ENCODE measurements at places on chromosomes 12 and 14. TPM values are rescaled to one million over a fixed set of nuclear protein-coding genes. Genes with fewer than 3 reads are reported as not detected.

- H3K27me3 ChIP-seq, result no peaks in the 10 kb centered on the region
- peaks cover 99% of the 10 kb centered on the region for H3K4me1 ChIP-seq
- peak; percentile 95 for DNase-seq
- H3K27ac ChIP-seq, result peak overlapping the region; percentile 100
- H3K36me3 ChIP-seq, result no peaks in the 10 kb centered on the region
Observed at GRCh38 chr12:75712223-75712622, 200.8 kb upstream of the KRR1 start.

GRCh38 chr12:106576848-106577247, 6.0 kb upstream of the RFX4 start:
- DNase-seq, result no peak
- no peak overlapping the region for H3K4me3 ChIP-seq
- H3K27me3 ChIP-seq, result no peaks in the 10 kb centered on the region

DNA sequence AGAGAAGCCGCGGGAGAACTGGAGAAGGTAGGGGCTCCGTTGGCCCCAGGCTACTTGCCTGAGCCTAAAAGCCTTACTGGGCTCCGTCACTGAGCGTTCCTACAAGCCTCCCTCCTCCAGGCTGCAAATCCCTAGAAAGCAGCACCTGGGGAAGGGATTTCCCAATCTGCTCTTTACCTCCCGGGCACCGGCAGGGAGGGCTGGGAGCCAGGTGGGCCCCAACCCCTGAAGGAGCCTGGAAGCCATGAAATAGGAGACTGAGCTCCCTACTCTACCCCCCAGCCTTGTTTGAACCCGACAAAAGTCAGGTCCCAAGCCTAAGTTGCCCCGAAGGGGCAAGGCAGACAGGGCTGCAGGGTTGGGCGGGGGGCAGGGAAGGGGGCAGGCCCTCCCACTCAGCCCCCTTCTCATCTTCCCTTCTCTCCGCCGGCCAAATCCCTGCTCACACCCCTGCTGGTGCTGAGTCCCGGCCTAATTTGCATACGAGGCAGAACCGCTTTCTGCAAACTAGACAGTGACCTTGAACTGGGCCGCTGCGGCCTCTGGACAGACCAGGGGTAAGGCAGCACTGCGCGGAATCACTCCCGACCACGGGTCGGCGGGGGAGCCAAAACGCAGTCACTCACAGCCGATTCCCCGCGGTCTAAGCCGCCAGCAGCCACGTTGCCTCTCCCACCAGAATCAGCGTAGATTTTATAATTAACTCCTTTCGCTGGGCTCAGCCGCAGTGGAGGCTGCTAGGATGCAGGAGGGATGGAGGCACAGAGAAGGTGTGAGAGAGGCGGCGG, 3.7 kb upstream of the HOXC12 start:
- no peak overlapping the region for H3K4me3 ChIP-seq
- no peak for DNase-seq
- no peaks in the 10 kb centered on the region for H3K27me3 ChIP-seq
- H3K4me1 ChIP-seq, result peaks cover 12% of the 10 kb centered on the region
- no peak overlapping the region for H3K27ac ChIP-seq
- H3K36me3 ChIP-seq, result no peaks in the 10 kb centered on the region

- 0 out of 2 replicates have a peak, but pooled peaks cover 3% of the 10 kb centered on the region for H3K27me3 ChIP-seq
- no peak overlapping the region for H3K4me3 ChIP-seq
- DNase-seq, result no peak
Observed at GRCh38 chr12:99427104-99427503, 220.4 kb upstream of the GARIN6 start.

- peaks cover 11% of the 10 kb centered on the region for H3K4me1 ChIP-seq
Observed at GRCh38 chr12:6774499-6775062, 2.3 kb downstream of the LAG3 start.

GRCh38 chr12:132489602-132490266, at the start of gene FBRSL1:
FBRSL1 (plus strand) TSS chr12:132490151.
- H3K27ac ChIP-seq, result peak within 1 kb of the TSS; percentile 71
- peak within 1 kb of the TSS; percentile 82 for H3K4me3 ChIP-seq
- peaks cover 5% of the 10 kb centered on the region for H3K36me3 ChIP-seq
- H3K27me3 ChIP-seq, result no peaks in the 10 kb centered on the region
- peaks cover 15% of the 10 kb centered on the region for H3K4me1 ChIP-seq

SLC5A8 gene
- total RNA-seq, result not detected
